ENCODE measurements at places on chromosomes 4 and X.

DNA sequence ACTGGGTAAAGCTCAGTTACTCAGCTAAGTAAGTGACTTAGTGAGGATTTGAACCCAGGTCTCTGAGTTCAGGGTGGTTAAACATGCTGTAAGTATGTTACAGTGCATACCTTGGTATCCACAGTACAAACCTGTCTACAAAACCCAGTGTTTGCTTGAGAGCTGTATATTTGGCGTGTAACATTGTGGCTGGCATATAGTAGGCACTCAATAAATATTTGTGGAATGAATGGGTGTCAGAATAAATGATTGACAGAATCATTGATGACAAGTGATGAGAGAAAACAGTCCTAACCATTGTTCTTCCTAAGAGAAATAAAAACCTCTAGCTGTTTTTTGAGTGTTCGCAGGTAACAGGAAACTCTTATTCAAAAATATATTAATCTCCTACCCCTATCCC is 79.7 kb upstream of the BCOR start:
- no peak for DNase-seq

DNA sequence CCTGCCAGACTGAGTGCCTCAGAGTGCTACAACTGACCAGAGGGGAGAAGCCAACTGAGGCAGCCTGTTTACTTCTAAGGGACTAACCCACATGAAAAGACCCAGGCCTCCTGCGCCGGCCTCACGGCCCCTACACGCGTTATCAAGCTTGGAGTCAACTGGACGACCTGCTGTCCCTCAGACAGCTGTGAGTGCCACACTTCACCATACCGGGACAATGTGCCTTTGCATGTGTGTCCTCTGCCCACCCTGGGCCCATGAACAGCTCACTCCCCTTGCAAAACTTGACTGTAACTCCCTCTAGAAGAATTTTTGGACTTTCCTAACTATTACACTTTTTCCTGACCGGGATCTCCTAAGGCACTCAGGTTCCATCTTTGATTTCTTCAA is 1.8 kb downstream of the NOP14 start:
- no peak for DNase-seq

DNA sequence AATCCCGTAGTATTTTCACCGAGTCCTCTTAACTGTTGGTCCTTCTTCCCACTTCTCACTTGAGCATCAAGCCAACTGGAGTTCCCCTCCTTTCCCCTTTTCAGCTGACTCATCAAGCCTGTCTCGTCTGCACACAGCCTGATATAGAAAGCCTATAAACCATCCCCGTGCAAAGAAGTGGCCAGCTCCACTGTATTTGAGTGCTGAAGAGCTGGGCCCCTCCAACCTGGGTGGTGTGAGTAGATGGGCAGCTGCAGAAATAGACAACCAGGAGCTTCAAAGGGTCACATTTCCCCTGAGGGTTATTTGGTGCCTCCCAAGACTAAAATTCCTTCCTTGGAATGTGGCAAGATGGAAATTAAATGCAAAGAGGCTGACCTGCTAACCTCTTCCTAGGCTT is 199.7 kb downstream of the HS6ST2 start:
- no peak for DNase-seq

GRCh38 chrX:32448945-32449344 is 762.4 kb downstream of the DMD start:
- DNase-seq: no peak

GRCh38 chr4:137661693-137662092 is 129.4 kb upstream of the PCDH18 start:
- DNase-seq: no peak

DNA sequence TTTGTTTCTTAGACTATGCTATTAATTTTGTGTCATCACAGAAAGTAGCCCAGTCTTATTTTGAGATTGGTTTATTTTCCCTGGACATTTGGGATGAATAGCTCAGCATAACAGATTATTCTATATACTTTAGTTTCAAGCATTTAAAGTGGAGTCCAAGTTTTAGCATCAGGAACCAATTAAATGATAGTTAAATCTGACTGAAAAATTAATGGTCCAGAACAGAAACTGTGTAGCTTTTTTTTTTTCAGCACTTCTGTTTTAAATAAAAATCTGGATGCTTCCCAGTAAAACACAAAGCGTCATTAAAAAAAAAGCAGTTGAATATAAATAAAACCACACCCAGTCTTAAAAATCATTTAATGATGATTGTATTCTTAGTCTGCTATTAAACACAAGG is 59.4 kb upstream of the PITX2 start:
- DNase-seq: no peak

- no peak for DNase-seq
These were observed 7.5 kb downstream of the APEX2 start for GRCh38 chrX:55007656-55008055.

DNA sequence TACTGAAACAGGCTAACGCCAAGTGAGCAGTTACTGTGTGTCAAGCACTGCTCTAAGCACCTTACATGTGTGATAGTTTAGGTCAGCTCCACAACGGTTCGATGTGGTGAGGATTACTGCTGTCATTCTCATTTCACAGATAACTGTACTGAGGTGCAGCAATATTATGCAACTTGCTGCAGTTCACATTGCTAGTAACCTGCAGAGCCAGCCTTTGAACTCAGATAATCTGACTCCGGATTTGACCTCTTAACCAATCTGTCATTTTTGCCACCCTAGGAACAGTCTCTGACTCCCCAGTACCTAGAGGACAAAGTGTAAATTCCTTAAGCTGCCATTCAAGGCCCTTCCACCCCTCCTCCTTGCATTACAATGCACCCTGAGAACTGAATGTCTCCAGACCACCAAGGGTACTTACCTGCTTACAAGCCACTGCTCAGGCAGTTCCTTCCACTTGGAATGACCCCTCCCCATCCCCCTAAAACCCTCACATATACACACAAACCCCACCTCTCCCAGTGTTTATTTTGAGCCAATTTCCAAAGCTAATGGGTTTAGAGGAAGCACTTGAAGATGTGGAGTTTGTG is 24.9 kb downstream of the EFNB1 start:
- no peak for DNase-seq

- DNase-seq: no peak
These were observed 44.5 kb upstream of the ATXN3L start for GRCh38 chrX:13364230-13364857.

GRCh38 chr4:9933956-9934355 is 87.3 kb downstream of the SLC2A9 start:
- DNase-seq: no peak

GRCh38 chr4:121764702-121765367 is at the start of gene SMIM43:
TSS of gene SMIM43 (minus strand) at chr4:121765164. CDS start at chr4:121765105, 59 bp downstream.
- no peak for DNase-seq

GRCh38 chr4:63678358-63678931 is 730.8 kb downstream of the TECRL start:
- DNase-seq: no peak

GRCh38 chr4:7005571-7005970 is 37.6 kb upstream of the TADA2B start:
- DNase-seq: no peak
